CD4-positive, alpha-beta memory T cell (primary cell): ENCODE measurements at places on chromosomes 16 and 17.

GRCh38 chr17:16940116-16940881, 31.6 kb downstream of the TNFRSF13B start:
- DNase-seq, result no peak

DNA sequence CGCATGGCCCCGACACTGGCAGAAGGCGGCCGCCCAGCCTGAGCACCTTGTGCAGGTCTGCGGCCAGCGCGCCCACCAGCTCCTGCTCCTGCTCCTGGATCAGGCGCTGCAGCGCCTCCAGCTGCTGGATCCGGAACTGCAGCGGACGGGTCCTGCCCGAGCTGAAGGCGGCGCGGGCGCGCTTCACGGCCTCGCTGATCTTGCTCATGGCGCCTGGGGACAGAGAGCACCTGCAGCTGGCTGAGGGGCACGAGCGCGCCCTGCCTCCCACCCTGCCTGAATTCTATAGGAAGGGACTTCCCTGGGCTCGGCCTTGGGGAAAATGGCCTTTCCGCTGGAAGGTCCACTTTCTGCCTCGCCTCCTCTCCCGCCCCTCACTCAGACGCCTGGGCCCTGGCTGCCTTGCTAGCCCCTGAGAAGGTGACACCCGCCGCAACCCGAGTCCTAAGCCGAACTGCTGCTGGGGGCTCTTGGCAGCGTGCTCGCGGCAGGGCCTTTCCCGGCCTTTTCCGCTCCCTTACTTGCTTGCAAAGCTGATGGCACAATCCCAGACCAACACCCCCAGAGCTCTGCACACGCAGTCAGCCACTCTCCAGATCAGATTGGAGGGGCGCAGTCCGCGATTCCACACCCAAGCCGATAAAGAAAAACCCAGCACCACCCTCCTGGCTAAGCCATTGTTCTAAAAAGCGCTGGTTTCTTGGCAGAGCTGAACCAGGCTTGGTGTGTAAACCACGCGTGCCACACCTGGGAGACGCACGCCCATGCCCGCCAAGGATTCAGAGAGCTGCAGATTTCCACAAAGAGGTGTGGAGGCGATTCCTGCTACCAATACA, 3.0 kb downstream of the ALDH3A1 start:
- DNase-seq, result peak; percentile 80

GRCh38 chr17:9760266-9760665, 31.1 kb downstream of the DHRS7C start:
- no peak for DNase-seq

GRCh38 chr17:45423304-45423974, 9.2 kb downstream of the ARHGAP27 start:
- no peak for DNase-seq

GRCh38 chr16:4297480-4297879, 18.4 kb upstream of the GLIS2 start:
- no peak for DNase-seq

- DNase-seq, result peak; percentile 21
These were observed 2.0 kb upstream of the FOXF1 start for GRCh38 chr16:86508028-86508946.

DNA sequence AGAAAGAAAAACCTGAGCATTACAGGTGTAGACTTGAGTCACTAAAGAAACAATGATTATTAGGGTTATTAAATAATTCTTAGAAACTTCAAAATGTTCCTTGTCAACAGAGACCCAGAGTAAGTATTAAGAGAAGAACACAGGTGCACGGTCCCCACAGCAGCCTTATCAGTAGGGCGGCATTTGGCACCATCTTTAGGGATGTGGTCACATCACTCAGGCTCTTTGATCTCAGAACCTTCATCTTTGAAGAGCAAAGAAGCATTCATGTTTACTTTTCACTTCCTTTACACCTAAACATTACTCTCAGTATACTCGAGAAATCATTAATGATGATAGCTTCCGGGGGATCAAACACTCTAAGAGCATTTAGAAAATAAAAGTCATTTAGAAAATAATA, 928.7 kb downstream of the KCNJ2 start:
- DNase-seq, result no peak

- DNase-seq, result no peak
These were observed 2.3 kb upstream of the CD79B start for GRCh38 chr17:63934183-63935112.

DNA sequence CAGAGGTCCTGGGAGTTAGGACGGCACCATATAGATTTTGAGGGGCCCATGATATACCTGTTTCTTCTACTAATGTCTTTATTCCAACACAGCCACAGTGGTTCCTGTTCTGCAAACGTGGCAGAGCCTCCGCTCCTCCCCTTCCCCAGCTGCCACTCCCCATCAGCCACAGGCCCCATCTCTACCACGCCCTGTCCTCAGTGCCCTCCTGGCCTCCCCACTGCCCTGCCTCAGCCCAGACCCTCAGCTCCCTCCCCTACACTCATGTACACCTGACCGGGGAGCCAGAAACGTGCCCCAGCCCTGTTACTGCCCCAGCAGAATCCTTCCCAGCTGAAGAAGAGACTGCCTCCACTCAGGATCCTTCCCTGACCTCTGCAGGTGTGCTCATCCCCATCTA, 11.9 kb upstream of the RBFOX3 start:
- DNase-seq, result no peak

- no peak for DNase-seq
These were observed 64.5 kb downstream of the RBFOX3 start for GRCh38 chr17:79546386-79546785.

- DNase-seq, result no peak
These were observed 516 bp downstream of the ABR start for GRCh38 chr17:1179112-1179817.

DNA sequence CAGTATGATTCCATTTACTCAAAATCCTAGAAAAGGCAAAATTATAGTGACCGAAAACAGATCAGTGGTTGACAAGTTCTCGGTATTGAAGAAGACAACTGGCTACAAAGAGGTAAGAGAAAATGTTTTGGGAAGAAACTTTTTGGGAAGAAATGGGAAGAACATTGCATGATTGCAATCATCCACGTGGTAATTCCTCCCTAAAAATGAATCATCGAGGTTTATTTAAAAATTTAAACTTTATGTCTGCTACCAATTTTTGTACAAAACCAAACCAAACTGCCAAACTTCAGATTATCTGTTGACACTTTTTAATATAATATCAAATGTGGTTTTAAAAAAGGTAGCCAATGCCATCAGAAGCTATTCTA, 8.1 kb downstream of the SMURF2 start:
- no peak for DNase-seq

DNA sequence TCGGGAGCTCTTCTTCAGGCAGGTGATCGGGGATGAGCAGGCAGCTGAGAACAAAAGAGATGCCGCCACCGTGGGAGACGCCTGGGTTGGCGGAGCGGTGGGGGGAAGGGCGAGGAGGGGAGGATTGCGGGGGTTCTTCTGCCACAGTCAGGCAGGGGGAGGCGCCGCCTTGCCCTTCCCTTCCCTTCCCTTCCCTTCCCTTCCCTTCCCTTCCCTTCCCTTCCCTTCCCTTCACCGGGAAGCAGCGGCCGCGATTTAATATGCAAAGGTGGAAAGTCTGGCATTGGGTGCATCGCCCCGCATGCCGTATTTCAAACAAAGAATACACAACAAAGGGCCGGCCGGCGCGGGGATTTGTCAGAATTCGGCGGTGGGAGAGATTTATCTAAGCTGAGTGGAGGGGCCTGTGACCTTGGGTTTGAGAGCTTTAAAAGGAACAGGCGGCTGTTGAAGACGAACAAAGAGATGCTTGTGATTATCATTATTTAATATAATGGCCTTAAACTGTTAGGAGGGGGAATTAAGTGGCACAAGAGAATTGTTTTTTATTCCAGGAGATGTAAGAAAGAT, 262.3 kb upstream of the TNRC6C start:
- no peak for DNase-seq

- DNase-seq, result no peak
These were observed 73.5 kb downstream of the FOXL1 start for GRCh38 chr16:86651823-86652222.

DNA sequence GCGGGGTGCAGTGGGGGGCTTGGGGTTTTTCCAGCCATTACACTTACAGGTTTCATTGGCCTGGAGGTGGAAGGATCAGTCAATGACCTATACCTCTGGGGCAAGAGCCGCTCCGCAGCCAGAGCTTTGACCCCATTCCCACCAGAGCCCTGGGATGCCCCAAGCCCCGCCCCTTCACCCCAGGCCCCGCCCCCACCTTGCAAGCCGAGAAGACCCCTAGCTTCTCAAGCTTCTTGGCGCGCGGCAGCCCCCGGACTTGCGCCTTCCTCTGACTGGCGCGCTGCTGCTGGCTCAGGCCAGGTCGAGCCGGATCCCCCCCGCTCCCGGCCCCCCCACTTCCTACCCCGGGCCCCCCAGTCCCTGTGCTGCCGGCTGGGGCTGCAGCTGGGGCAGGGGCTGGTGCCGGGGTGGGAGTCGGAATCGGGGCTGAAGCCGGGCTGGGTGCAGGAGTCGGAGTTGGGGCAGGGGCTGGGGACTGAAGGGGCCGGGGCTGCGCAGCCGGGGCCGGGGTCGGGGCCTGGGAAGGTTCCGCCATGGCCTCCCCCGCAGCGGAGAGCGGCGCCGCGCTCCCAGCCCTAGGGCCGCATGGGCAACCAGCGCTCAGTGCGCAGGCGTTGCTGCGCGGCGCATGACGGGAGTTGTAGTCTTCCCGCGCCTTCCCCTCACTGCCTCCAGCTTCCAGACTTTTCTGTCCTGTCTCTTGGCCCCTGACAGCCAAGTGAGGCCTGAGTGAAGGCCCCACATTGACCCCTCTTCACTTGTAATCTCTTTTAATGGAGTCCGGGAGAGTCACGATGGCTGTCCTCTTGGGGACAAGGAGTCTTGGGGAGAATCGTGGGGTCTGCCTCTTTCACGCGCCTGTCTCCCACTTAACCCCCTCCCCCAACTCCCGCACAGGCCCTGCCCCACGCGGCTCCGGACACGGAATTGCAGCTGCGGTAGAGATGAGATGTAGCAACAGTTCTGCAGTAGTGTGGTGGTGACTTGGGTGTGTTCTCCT, at the start of gene KAT2A:
TSS of gene KAT2A (minus strand) at position 598 of the 1,000 bp plus-strand sequence. CDS start at position 535, 63 bp downstream.
- DNase-seq, result peak; percentile 70

DNA sequence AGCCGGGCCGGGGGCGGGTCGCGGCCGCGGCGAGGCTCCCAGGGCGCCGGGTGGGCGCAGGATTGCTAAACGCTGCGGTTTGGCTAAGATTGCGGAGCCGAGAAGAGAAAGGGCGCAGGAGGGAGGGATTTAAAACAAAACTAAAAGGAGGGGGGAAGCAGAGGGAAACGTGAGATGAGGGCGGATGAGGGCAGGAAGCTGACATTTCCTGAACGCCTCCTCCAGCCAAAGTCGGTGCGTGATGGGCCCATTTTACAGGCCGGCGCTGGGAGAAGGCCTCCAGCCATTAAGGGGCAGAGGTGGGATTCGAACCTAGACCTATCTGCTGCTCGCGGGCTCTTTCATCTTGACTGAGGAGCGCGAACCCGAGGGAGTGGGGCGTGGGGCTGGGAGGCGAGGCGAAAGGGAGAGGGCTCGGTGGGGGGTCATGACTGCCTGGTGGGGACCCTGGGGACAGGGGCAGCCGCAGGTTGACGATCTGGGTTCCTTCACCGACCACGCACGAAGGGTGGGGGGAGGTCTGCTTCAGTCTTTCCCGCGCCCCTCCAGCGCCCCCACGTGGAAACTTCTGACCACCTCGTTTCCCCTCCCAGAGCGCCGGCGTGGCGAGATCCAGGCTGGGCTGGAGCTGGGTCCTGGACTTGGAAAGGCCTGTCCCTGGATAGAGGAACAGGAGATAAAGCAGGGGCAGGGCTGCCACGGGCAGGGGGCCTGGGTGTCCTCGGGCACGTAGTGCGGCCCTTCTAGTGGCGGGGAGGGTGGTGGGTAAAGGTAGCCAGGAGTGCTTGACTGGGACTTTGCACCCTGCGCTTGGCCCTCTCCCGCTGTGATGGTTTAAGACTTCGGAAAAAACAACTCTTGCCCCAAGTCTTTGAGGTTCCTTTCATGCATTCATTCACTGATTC, 3.8 kb upstream of the TAC4 start:
- DNase-seq, result peak; percentile 66

DNA sequence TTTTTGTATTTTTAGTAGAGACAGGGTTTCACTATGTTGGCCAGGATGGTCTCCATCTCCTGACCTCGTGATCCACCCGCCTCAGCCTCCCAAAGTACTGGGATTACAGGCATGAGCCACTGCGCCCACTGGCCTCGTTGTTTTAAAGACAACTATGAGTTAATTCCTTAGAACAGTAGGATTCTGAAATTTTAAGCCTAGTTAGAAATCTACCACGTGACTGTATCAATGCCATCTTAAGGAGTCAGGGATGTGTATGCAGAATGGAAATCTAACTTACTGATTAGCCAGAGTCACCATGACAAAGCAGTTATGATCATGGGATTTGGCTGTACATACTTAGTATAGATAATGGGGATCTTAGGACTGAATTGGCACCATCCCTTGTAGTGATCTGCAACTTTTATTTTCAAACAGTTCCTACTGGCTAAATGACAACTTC, 2.8 kb downstream of the CEP20 start:
- no peak for DNase-seq

DNA sequence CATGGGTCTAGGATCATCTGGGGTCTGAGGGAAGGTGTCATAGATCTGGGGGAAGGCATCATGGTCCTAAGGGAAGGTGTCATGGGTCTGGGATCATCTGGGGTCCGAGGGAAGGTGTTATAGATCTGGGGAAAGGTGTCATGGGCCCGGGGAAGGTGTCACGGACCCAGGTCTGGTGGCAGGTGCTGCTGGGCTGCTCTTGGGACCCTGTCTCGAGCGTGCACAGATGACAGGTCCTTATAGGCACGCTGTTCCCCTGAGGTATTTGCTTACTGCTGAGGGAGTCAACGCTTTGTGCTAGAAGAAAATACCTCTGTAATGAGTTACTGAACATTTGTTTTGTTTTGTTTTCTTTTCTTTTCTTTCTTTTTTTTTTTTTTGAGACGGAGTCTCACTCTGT, 1.4 kb downstream of the RAB40C start:
- no peak for DNase-seq

DNA sequence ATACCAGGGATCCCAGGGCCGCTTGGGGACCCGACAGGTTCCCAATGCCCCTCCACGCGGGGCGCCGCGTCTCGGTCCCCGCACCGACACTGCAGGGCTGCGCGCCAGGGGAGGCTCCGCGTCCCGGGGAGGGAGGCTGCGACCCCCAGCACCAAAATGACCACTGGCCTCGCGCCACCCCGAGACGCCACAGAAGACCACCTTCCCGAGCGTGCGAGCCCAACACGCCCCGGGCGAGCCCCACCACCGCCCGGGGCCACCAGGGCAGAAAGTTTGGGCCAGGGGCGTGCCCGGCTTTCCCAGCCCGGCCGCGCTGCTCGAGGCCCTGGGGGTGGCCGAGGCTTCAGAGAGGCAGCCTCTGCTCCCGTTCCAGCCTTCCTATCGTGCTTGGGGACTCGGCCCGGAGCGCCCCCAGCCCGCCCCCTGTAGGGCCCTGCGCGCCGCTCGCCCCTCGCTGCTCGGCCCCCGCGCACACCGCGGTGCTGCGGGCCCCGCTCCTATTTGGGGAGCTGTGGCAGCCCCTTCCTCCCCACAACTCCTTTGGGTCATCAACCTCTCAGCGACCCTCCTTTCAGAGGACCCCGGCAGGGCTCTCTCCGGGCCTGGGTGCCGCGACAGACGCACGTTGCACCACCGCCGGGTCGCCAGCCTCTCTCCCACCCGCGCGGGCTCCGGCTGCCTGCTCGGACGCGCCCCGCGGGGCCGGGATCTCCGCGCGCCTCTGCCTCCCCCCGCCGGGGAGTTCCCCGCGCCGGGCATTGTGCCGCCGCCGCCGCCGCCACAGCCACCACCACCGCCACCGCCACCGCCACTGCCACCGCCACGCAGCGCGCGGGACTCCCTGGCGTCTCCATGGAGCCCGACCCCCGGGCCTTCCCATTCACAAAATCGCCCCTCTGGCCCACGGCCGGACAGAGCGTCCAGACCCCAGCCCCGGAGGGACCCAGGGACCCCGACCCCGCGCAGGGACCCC, 892 bp downstream of the RBFOX3 start:
- DNase-seq, result no peak
